Activated T-helper 9 cell treated with anti-CD3 and anti-CD28 coated beads, Interleukin-2, amount 50 U/mL, for 16 hours (primary cell): ENCODE measurements at places on chromosomes 3 and 15.

DNA sequence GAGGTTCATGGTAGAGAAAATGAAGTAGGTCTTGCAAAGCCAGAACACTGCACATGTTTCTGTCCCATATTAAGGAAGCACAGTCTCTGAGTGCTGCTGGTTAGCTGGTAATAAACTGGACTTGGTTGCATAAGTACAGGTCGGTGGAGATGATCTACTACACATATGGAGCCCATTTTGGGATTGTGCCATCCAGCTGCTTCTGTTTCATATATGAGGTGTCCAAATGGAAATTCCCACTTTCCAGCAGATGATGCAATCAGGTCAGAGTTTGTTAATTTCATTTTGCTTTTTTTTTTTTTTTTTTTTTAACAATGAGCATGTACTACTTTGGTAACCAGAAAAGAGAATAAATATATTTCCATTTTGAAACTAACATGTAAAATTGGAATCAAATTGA is 122.6 kb downstream of the SATB1 start:
- DNase-seq = no peak

DNA sequence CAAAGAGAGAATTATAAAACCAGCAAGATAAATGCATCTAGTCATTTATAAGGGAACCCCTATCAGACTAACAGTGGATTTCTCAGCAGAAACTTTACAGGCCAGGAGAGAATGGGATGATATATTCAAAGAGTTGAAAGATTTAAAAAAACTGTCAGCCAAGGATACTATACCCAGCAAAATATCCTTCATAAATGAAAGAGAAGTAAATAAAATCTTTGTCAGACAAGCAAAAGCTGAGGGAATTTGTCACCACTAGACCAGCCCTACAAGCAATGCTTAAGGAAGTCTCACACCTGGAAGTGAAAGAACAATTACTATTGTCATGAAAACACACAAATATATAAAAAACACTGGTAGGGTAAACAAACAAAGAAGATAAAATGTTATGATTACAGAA is 113.4 kb upstream of the FAM3D start:
- no peak for DNase-seq

DNA sequence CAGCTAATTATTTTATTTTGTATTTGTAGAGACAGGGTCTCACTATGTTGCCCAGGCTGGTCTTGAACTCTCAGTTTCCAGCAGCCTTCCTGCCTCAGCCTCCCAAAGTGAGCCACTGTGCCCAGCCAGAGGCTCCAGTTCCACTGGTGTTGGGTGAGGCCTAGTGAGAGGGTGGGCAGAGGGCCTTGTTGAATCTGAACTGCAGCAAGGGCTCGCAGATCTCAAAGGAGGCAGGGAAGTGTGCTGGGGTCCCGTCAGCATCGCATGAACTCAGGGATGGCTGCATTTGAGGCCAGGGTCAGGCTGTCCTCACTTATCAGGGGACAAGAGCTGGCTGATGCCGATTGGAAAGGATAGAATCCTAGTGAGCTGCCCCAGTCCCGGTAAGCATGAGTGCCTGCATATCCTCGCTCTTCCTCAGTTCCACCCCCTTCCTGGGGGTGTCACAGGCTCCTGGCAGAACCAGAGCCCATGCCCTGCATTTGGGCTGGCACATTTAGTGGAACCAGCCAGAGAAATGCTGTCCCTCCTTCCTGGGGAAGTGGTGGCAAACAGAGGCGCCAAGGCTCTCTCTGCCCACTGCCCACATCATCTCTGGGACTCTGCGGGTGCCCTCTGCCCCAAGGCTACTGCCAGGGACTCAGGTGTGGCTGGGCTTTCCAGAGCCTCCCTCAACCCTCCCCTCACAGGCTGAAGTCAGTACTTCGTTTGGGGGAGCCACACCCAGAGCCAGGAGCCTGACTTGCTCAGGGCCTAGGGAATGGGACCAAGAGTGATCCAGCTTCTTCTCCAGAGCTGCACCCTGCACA is 24.1 kb downstream of the ALS2CL start:
- DNase-seq = no peak

DNA sequence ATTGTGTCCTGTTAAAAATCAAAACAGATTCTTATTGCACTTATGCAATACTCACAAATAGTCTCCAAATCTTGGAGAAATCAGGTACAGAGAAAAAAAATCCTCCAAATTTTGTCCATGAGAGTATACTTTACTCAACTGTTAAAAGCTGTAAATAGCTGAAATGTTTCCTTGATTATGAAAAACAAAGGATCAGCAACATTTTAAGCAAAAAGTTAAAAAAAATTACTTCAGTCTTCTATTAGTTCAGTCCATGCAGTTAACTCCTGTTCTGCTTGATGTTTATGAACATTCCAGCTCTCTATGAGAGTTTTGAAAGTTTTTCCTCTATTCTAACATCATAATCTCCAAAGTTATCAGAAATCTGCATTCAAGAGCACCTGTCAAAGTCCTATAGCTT is 22.8 kb upstream of the ZNF80 start:
- DNase-seq = no peak

- no peak for DNase-seq
These were observed 590.4 kb upstream of the DPPA4 start for GRCh38 chr3:109927726-109928125.

DNA sequence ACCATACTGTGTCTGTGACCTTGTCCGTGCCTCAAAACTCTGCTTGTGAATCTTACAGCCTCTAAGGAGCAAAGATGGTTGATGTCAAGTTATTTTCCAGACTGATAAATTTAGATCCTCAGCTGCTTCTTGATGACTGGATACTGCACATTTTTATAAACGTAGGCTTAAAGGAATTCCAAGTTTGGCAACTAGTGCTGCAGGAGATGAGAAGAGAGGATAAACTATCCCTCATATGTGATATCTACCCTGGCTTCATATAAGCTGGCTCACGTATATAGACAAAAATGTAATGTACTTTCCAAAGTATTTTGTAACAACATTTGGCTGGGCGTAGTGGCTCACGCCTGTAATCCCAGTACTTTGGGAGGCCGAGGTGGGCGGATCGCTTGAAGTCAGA is 89.6 kb downstream of the GMPS start:
- no peak for DNase-seq

DNA sequence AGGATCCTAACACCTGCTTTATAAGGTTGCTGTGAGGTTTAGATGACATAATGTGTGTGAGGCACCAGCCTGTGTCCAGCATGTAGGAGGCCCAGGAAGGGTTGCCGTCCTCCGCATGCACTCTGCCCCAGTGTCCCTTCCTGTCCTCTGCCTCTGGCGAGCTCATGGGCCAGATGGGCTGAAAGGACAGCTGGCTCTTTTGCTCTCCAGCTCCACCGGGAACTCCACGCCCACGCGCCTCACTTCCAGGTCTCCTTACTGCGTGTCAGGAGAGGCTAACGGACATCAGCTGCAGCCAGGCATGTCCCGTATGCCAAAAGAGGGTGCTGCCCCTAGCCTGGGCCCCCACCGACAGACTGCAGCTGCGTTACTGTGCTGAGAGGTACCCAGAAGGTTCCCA is 12.2 kb downstream of the MUC20 start:
- DNase-seq = no peak

DNA sequence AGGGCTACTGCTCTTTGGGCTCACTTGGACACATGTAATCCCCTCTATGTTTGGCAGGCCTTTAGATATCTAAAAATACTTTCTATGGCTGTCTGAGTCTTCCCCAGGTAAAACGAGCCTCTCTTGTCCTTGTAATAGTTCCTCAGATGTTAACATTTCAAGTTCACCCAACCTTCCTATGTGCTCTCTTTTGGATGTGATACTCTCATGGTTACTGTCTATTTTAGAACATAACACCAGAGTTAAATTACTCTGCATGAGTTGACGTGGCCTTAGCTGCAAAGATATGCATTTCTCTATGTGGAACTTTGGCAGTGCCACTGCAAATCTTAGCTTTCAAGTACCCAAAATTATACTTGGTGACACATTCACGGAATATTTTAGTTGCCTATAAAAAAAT is 31.9 kb upstream of the CSPG5 start:
- no peak for DNase-seq

DNA sequence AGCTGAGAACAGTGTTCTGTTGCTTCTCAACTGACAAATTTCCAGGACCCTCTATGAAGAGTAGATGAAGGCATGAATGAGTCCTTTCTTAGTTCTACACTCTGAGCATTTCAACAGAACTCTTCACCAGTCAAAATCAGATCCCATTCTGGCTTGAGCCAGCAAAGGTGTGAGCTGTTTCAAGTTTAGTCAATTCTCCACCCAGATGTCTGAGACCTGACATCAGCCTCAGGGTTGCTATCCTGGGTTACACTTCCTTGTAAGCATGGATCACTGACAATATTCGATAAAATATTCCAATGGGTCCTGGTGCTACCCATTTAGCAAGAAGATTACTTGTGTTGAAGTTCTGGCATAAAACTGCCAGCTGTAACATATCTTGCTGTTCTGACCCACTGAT is 97.6 kb upstream of the PPP2R3A start:
- no peak for DNase-seq

GRCh38 chr3:12062605-12063004 is 58.4 kb downstream of the SYN2 start:
- DNase-seq = no peak

- no peak for DNase-seq
These were observed 857.9 kb upstream of the CADM2 start for GRCh38 chr3:84100861-84101260.

DNA sequence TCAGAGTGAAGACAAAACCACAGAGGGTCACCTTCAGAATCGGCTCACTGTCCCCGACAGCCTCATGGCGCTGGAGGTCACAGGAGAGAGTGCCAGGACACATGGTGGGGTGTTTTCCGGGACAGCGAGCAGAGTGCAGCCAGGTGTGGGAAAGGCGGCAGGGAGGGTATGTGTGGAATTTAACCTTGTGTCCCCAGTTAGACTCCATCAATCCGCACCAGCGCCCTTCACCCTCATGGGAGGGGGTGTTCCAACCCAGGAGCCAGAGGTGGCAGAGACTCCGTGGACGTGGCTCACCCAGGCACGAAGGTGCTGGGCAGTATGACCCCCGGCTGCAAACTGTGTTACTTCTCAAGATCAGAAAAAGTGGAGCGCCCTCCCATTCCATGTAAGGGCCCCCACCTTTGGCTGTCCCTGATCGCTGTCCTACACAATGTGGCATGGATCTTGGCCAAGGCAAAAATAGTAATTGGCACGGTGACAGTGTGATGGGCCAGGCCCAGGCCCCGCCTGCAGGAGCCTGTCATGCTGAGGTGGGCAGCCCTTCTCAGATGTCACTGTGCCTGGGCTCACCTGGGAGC is 190.3 kb downstream of the XXYLT1 start:
- DNase-seq = no peak

DNA sequence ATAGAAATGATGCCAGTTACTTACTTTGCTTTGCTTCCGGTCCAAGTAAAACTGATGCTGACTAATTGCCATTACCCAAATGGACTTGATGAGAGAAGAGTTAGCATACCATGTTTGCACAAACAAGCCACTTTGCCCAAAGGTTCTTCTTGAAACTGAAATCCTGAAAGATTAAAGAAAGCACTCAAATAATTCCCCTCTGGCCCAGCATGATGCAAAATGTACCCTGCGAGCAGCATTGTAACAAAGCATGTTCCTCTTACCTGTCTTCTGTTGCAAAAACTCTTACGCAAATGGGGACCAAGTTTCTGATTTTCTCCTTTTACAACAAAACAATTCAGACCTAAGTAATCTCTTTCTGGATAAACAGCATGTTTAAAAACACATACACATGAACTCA is 74.5 kb upstream of the LMOD3 start:
- no peak for DNase-seq
